ENCODE measurements at places on chromosomes 2 and 18. TPM values are rescaled to one million over a fixed set of nuclear protein-coding genes. Genes with fewer than 3 reads are reported as not detected.

DNA sequence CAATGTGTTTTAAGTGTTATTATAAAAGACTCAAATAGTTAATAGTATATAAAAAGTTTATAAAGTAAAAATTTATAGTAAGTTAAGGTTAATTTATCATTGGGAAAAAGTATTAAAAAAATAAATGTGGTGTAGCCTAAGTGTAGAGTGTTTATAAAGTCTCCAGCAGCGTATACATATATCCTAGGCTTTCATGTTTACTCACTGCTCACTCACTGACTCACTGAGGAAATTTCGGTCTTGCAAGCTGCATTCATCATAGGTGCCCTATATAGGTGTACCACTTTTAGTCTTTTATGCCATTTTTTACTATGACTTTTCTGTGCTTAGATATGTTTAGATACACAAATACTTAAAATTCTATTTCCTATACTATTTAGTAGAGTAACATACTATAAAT lies 866.0 kb downstream of the CBLN2 start:
- no peak for DNase-seq

The IL36B gene
- not detected for total RNA-seq

DNA sequence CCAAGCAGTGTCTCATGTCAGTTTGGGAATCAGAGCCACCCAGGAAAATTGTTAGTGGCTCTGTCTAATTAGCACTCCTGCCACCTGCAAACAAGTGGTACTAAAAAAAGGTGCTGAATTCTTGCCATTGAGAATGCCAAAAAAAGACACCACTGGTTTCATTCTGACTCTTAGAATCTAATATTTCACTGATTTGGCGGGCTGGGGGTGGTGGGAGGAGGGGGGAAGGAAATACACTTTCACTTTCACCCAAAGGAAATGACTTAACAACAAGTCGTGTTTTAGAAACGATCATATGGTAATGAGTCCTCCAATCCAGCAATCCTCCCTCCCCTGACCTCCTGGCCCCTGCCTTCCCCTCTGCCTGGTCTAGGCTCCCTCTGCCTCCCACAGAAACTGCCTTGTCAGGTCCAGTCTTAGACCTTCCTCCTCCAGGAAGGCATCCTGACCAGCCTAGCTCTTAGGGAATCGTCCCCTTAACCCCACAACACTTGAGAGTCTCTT lies 4.4 kb upstream of the KLHL29 start:
- no peak for DNase-seq

DNA sequence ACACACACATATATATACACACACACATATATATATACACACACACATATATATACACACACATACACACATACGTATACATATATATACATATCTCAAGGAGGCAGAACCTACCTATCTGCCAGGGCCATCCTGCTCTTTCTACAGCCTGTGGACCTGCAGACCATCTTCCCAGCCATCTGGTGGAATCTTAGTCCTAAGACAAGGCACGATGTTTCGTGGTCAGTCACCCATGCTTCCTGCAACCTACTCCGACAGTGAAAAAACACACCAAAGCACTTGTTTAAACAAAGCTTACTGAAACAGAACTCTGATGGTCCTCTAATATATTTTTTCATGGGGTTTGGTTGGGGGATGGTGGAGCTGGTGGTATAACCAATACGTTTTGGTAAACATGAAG lies 164.2 kb upstream of the ZNF521 start:
- no peak for DNase-seq

- DNase-seq = no peak
Measured at GRCh38 chr2:165953306-165953654, 296 bp downstream of the TTC21B start.

DNA sequence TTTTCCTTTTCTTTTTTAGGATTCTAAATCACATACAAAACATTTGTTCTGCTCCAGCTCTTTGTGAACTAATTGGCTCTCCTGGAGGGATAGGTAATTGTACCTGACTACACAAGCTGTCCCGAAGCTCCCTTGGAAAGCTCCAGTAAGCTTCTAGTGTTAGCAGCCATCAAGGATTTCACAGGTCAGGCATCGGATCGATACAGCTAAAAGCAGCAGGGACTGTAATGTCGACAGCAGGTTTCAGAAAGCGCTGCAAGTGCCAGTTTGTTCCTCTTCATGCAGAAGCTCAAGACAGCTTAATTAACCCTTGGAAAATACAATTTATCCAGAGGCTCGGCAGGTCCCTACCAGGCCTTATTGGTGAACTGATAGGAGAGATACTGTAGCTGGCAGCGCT lies 87.2 kb upstream of the VRK2 start:
- no peak for DNase-seq

The PHOSPHO2 gene
- 3.3 TPM for total RNA-seq

DNA sequence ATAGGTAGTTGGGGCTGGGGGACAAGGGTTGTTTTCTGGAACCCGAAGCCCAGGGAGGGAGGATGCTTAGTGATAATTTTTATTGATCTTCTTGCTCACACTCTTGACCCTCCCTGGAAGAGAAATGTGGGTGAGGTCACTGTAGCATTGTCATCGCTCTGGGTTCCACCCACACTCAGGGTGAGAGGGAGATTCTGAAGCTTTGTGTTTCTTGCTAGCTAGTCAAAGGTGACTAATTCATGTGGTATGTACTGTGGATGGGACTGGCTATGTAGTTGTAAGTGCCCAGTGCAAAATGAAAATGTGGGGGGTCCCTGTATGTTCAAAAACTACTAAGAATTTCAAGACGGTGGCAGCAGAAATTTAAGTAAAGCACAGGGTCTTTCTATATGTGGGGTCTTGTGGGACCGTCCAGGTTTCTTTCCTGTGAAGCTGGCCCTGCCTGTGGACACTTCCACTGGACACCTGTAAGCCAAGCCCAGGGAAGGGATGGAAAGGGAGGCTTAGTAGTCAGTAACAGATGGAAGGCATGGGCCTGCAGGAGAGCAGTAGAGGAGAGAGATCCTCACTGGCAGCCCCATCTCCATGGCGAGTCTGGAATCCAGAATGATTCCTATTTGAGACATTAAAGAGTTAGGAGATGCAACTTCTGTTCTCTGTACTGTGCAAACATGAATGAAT lies 35.0 kb downstream of the TSN start:
- DNase-seq = no peak

DNA sequence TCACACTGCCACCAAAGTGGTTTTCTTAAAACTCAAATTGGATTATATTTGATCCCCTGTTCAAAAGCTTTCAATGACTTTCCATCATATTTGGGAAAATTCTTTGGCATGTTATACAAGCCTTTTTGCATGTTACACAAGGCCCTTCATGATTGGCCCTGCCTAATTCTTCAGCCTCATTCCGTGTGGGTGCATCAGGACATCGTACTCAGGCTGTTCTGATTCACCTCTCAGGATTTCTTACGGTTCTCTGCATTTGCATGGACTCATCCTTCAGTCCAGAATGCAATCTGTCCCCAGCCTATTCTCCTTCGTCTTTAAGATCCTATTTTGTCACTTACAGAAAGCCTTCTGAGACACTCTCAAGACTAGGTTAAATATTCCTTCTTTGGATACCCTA lies 107.8 kb downstream of the LYPD1 start:
- no peak for DNase-seq

The REEP1 gene
- 73.5 TPM for total RNA-seq

- no peak for DNase-seq
Measured at GRCh38 chr2:109411640-109412325, 202.0 kb downstream of the SEPTIN10 start.

The SF3B1 gene
- total RNA-seq = 223 TPM

The DTYMK gene
- total RNA-seq = 14.5 TPM

DNA sequence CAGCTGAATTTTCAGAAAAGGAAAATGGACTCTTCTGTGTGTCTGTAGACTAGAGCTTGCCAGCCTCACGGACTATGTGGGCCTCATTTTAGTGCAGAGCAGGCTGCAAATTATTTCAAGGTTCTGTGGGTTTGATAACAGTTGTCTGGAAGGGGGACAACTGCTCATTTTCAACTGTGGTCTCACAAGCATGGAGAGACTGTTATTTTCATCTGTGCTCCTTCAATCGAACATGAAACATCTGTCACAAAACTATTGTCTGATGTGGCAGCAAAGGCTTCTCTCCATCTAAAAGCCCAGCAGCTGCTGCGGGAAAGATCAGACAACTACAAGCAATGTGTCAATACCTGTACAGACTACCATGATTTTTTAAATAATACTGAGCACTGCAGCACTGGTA lies 211.8 kb downstream of the LRRTM4 start:
- DNase-seq = no peak

DNA sequence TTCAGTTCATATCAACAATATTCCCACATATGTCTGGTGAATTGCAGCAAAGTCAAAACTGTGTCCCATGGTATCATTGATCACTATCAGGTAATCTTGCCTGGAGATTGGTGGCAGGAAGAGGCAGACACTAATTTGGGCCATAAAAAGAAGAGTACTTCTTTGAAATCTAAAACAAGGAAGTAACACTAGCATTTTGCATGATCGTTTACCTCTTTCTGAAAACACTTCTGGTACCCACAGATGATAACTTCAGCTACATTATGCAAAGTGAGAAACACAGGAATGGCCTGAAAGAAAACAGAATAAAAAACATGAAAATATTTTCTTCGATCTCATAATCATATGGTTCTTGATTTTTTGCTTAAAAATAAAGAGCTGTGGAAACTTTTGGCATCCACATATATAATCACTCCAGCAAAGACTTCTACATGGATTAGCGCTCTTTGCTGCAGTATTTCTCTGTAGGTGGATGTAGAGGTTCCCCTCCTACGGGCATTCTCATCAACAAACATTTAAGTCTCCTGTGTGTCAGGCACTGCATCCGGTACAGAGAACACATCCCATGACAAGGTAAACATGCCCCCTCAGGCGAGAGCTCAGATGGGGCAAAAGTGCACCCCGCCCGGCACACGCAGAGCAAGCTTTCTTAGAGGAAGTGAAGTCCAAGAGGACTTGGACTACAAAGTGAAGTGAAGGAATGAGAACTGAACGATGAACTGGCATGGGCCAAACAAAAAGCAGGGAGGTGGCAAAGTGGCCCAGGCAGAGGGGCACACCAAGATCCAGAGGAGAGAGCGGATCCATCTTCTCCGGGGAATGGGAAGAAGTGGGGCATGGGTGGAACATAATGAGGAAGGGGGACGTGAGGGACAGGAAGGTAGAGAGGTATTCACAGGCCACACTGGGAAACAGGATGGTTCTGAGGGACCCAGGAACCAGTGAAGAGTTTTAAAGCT lies 68.0 kb upstream of the RIOK3 start:
- no peak for DNase-seq

DNA sequence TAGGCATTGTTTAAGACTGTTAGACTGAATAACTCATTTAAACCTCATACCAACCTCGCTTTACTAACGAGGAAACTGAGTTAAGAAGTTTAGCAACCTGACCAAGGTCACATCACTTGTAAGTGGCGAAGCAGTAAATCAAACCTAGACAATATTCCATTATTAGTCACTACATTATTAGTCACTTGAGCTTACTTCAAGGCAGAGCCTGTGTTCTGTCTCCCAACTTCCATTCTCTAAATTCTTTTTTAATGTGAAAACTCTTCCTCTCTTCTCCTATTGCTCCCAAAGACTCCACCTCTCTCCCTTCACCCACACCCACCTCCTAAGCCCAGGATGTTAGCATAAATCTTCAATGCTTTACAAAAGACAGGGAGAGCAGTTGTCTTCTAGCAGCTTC lies 156.5 kb downstream of the ARL6IP6 start:
- DNase-seq = no peak

DNA sequence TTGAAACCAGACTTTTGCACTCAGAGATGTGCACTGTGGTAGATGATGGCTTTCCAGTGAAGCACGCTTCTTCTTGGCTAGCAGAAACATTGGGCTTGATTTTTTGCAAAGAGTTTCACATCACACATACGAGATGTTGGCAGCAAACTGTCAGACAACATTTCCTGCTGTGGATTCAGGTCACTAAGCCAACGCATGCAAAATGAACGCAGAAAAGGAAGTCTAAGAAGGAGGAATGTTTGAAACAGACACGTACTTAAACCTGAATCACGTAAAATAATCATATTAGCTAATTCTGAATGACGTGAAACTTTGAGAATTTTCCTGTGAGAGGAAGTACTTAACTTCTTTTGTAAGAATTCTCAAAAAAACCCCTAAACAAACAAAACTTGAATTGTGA lies 88.1 kb downstream of the EPB41L3 start:
- no peak for DNase-seq

The CPLX4 gene
- not detected for total RNA-seq

GRCh38 chr2:81481994-81482368 lies 1177.4 kb upstream of the LRRTM1 start:
- DNase-seq = no peak

The LIMS3 gene
- 1.9 TPM for total RNA-seq

DNA sequence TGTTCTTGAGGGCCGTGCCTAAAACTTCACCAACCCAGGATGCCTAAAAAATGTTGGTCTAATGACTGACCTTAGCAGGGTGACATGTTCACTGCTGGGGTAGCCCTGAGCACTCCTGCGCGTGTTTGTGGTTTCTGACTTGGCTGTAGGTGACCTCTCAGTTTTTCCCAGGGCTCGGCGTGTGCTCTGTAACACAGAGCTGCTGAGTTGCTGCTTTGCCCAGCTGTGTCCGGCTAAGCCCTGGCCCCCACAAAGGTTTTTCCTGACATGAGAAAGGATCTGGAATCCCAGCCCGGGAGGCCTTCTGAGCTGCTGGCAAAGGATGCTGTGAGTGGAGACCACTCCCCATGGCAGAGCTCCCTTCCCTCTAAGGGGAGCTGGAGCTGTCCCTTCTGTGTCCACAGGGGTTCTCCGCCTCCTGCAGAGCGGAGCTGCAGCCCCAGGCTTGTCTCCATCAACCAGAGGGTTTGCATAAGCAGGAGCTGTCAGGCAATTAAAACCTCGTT lies 52.7 kb downstream of the CRIM1 start:
- DNase-seq = no peak

GRCh38 chr2:132896073-132896472 lies 226.1 kb upstream of the LYPD1 start:
- DNase-seq = no peak

GRCh38 chr2:54683596-54683995 lies 39.9 kb upstream of the EML6 start:
- no peak for DNase-seq

- DNase-seq = no peak
Measured at GRCh38 chr2:70995426-70995729, 705 bp upstream of the TEX261 start.

GRCh38 chr2:28206762-28207161 lies 185.9 kb upstream of the FOSL2 start:
- no peak for DNase-seq

DNA sequence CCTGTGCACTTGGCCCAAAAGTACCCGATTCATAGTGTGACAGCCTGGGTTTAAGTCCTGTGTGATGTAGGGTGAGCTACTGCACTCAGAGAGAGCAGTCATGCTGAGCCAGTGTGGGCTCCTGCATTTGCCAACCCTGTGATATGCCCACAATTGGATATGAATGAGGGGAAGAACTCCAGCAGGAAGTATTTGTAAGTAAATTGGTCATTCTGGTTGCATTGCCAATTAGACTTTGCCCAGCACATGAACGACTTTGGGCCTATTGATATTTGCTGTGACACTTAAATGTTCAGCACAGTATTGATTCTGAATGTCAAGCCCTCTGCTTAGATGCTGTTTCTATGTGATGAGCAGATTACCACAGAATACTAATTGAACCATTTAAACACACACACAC lies 570.9 kb downstream of the PIK3C3 start:
- DNase-seq = no peak

GRCh38 chr2:158671360-158672245 lies 123.5 kb upstream of the DAPL1 start:
- peak; percentile 72 for DNase-seq

GRCh38 chr2:42332575-42332974 lies 28.4 kb downstream of the COX7A2L start:
- DNase-seq = no peak

- no peak for DNase-seq
Measured at GRCh38 chr18:75213611-75214331, 3.2 kb downstream of the TSHZ1 start.

- no peak for DNase-seq
Measured at GRCh38 chr2:120103723-120104467, 91.0 kb downstream of the EPB41L5 start.

Data from esophagus muscularis mucosa (tissue), 4 donors.